ENCODE measurements at places on chromosomes 2 and 18.
A peak's percentile ranks its signal among the peaks of the same experiment; 100 is the strongest.

DNA sequence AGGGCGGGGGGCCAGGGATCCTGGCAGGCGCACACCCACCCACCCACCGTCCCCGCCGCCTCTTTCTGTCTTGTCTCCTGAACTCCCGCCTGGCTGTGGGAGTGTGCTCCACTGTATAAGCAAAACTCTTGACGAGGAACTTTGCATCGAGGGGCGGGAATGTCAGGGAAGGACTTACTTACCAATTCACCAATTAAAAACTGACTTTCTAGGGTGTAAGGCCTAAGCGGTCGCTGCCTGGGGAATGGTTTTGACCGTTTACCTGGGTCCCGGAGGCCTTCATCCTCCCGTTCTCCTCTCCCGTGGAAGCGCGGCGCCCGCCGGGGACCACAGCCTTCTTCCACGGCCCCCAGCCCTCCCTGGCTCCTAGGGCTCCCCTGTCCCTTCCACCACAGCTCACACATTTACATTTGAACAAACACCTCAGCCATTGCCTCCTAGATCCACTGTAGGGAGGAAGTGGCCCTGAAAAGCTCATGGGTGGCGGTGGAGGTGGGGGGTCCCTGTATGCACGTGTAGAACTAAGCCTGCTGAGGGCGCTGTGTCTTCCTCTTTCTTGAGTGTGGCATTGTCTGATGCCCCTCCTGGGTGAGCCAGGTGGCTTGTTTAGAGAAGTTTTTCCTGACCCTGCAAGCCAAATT, 8.9 kb downstream of the ASIC4 start:
- no peaks in the 10 kb centered on the region for H3K36me3 ChIP-seq
- no peaks in the 10 kb centered on the region for H3K4me1 ChIP-seq
- no peaks in the 10 kb centered on the region for H3K27me3 ChIP-seq
- no peak for DNase-seq
- H3K4me3 ChIP-seq, result peak overlapping the region; percentile 2

DNA sequence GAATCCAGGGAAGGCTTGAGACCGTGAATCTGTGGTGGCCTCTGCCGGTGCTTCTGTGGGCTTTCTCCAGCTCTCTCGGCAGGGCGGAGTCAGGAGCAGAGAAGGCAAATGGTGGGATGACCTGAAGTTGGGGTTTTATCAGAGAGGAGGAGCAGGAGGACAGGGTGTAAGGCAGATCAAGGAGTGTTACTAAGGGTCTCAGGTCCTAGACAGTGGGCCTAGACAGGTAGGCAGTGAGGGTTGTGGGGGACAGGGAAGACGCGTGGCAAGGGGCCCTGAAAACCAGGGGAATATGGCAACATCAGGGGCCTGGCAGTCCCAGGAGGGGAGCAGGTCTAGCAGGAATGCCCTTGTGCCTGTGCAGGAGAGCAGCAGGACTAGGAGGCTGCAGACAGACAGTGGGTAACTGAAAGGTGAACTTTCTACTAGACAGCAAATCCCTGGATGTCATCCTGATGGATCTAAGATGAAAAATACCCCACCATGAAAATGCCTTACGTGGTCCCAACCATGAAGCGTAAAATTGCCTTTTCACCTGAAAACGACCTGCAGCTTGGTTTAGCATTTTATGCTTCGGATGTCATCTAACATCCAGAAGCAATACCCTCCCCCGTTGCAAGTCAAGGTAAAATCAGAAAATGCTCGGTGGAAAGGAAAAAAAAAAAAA, 42.1 kb downstream of the SRSF7 start:
- no peak overlapping the region for H3K4me3 ChIP-seq
- no peak for DNase-seq
- no peaks in the 10 kb centered on the region for H3K27me3 ChIP-seq
- no peaks in the 10 kb centered on the region for H3K36me3 ChIP-seq

DNA sequence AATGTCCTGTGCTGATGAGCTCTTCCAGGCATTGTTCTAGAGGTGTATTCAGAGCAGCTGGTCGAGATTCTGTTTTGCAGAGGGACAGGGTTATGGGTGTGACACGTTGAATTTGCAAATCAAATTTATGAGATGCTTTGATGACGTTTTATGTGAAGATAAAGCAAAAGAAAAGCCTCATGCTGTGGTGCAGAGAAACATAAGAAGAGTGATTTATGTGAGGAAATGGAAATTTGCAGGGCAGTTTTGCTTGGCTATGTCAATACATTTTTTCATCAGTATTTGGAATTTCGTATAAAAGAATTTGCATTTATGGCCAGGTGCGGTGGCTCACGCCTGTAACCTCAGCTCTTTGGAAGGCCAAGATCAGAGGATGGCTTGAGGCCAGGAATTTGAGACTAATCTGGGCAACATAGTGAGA, 36.4 kb downstream of the TSN start:
- no peaks in the 10 kb centered on the region for H3K27me3 ChIP-seq
- no peaks in the 10 kb centered on the region for H3K36me3 ChIP-seq
- H3K27ac ChIP-seq, result no peak overlapping the region
- DNase-seq, result no peak
- no peaks in the 10 kb centered on the region for H3K4me1 ChIP-seq

DNA sequence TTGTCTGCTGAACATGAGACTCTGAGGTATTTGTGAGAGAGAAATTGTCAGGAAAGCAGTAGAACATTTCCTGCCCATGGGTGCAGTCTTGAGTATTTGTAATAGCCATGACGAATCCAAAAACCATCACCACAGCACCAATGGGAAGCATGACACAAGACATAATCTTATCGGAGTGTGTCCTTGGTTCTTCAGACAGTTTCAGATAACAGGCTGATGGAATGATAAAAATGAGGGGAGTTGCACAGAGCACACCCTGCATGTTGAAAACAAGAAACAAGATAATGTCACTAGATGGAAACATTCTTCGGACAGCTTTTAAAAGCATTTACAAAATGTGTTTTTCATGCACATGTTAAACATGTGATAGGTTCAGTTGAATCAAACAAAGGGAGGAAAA, 56.9 kb downstream of the SLC38A11 start:
- no peaks in the 10 kb centered on the region for H3K36me3 ChIP-seq
- H3K27me3 ChIP-seq, result no peaks in the 10 kb centered on the region
- DNase-seq, result no peak
- H3K27ac ChIP-seq, result no peak overlapping the region
- peaks cover 27% of the 10 kb centered on the region for H3K4me1 ChIP-seq

DNA sequence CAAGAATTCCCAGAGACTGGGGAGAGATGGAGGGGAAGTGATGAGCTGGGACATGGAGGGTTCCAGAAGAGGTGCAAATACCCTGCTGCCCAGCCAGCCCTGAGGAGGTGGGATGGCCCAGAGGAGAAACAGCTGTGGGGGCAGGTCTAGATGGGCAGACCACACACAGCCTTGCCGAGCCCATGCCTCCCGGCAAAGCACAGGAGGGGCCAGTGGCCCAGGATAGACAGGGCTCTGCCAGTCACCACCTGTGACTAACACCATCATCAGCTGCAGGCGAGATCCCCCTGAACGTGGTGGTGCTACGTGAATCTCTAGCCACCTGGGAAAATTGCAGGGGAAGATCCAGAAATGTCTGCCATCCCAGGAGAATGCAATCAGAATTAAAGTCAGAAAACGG, 39.4 kb downstream of the SCTR start:
- peak overlapping the region; percentile 66 for H3K27ac ChIP-seq
- H3K36me3 ChIP-seq, result no peaks in the 10 kb centered on the region
- H3K4me1 ChIP-seq, result peaks cover 70% of the 10 kb centered on the region
- no peaks in the 10 kb centered on the region for H3K27me3 ChIP-seq
